ENCODE measurements at places on chromosomes 12 and 14.

DNA sequence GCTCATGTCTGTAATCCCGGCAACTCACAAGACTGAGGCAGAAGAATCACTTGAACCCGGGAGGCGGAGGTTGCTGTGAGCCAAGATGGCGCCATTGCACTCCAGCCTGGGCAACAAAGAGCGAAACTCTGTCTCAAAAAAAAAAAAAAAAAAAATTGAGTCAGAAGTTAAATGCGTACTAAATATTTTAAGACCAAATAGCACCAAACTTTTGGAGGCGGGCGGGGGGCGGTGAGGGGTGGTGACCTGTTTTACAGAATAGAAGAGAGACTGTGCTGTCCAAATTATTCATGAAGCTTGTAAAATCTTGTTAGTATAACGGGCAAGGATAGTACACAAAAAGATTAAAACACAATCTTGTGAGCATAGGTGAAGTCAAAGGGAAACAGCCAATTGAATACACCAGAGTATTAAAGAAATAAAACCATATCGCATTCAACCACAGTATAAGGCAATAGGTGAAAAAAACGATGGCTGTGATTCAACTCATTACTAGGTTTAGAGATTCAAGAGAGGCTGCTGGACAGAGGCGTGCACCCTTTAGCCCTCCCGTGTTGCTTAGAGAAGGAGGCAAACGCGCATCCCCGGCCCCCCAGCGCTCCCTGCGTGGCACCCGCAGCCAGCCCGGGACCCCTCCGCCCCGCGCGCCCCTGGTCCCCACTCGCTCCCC is 571 bp downstream of the ZNF891 start:
- peak; percentile 44 for DNase-seq

DNA sequence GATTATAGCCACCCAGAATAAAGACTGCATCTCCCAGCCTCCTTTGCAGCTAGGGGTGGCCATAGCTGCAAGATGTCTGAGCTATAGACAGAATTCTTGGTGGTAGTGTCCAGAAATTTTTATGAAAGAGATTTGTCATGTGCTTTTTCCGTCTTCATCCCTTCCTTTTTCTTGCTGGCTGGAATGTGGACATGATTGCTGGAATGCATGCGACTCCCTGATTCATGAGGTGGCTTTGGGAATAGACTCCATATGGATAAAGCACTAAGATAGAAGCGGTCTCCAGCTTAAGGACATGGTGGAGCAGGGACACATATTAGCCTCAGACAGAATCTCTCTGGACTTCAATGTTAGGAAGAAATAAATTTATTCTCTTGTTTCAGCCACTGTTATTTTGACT is 10.0 kb upstream of the HSPB8 start:
- no peak for DNase-seq

GRCh38 chr12:93015871-93016751 is 87.0 kb upstream of the EEA1 start:
- DNase-seq, result peak; percentile 17

GRCh38 chr12:52266514-52266913 is 7.9 kb upstream of the KRT86 start:
- DNase-seq, result no peak

DNA sequence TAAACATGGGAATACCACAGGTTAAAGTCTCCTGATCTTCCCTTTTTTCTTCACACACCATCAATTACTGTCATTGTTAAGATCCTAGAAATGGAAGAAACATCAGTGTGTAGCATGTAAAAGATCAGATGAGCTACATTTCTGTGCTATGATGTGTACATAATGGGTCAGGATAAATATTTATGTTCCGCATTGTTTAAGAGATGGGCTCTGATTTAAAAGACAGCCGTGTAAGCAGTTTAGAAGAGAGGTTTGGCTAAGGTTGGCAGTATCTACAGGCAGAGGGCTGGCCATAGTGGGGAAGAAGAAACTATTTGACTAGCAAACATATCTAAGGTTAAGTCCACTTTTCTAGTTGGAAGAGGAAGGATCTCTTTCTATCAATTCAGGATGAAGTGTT is 49.4 kb downstream of the LRRC9 start:
- DNase-seq, result no peak

DNA sequence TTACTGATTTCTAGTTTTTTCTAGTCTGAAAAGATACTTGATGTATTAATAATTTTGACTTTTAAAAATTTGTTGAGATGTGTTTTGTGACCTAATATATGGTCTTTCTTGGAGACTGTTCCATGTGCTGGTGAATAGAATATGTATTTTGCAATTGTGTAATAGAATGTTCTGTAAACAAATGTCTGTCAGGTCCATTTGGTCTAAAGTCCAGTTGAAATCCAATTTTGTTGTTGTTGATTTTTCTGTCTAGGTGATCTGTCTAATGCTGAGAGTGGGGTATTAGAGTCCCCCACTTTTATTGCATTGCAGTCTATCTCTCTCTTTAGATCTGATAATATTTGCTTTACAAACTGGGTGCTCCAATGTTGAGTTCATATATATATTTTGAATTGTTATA is 175.8 kb downstream of the RPAP3 start:
- no peak for DNase-seq

- no peak for DNase-seq
These were observed 31.7 kb downstream of the PLEKHA5 start for GRCh38 chr12:19161216-19161615.

DNA sequence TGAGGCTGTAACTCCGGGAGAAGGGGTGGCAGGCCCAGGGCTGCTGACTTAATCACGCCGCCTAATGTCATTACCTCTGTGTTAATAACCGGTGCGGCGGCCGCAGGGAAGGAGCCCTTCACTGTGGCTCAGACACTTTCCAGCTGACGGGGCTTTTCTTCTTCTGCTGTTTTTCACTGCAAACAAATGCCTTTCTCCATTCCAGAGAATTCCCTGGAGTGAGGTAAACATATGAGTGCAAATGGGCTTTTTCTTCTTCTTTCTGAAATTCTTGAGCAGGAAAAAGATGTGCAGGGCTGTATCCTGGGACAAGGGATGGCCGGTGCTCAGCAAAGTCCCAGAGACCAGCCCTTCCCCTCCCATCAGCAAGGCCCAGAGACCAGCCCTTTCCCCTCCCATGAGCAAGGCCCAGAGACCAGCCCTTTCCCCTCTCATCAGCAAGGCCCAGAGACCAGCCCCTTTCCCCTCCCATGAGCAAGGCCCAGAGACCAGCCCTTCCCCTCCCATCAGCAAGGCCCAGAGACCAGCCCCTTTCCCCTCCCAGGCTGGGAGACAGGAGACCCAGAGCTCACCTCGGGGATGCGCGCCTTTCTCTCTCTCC is 33.4 kb upstream of the FAM181A start:
- no peak for DNase-seq

DNA sequence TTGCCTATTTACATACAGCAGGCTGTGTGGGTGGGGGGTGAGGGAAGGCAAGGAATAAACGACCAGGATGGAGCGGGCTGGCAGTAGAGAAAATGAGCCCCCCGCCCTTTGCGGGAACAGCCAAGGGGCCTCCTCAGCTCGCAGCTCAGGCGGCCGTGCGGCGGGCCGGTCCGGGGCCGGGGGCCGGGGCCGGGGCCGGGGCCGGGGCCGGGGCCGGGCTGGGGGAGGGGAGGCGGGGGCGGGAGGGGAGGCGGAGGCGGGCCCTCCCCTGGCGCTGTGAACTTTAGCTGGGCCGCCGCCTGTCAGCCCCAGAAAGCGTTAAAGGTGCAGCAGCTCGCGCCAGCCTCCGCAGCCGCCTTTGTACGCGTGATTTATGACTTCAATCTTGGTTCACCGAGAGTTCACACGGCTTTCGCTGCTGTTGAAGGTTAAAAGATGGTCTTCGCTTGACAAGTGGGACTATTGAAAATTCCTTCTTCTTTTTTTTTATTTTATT is 28.8 kb downstream of the HOXC4 start:
- no peak for DNase-seq

- peak; percentile 25 for DNase-seq
These were observed 354.5 kb downstream of the NUAK1 start for GRCh38 chr12:105783983-105784947.

GRCh38 chr12:117472983-117473382 is 111.6 kb upstream of the NOS1 start:
- no peak for DNase-seq

GRCh38 chr14:84351646-84352045 is 1178.3 kb upstream of the FLRT2 start:
- DNase-seq, result no peak

DNA sequence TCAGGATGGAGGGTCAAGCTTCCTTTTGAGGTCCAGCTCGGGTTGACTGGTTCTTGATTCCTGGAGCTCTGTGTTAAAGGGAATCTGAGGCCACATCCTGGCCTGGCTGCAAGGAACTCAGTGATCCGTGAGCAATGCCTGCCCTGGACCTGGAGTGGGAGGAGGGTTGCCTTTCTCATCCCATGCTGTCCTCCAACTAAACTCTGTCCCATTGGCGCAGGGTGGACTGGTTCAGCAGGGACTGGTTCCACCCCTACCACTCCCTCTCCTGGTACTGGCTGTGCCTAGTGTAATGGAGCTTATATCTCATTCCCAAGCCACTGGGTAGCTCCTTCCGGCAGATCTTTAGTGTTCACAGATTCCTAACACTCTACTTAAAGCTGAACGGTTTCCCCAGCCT is 3.9 kb upstream of the CMKLR1 start:
- DNase-seq, result no peak

DNA sequence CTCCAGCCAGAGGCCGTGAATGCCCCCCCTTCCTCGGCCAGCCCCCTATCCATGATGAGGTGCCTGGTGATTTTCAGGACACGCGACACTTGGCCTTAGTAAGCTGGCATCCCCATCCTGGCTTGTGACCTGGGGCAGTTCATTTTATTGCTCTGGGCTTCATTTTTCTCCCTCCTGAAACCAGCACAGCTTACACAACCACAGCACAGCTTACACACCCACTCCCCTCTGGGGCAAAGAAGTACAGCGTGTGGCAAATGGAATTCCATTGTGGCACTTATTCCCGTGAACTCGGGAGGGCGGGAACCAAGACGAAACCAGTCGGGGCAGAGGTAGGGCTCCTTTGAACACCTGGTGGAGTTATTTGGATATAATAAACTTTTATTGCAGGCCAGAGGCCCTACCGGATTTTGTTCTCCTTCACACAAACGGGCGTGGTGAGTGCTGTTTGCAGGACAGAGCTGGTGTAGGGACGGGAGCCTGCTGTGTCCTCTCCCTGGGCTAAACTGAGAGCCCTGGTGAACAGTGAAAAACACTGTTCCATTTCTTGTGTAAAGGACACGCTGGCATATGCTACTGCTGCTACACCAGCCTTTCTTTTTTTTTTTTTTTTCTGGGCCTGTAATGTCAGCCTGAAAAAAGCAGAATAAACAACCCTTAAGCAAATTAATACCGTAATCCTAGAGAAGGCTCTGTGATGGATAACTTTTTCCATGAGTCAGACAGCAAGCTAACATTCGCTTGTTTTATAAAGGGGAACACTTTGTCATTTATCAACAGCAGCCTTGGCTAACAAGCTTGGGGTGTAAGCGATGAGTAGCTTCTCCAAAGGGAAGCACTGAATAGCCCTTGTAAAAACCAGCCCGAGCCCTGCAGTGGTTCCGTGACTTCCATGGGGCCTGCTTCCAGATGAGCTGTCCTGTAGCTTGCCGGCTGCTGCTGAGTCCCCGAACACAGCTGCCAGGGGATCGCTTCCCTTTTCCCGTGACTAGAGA is 29.3 kb downstream of the CD9 start:
- DNase-seq, result no peak

GRCh38 chr14:61832783-61833182 is 70.6 kb downstream of the SNAPC1 start:
- DNase-seq, result no peak

DNA sequence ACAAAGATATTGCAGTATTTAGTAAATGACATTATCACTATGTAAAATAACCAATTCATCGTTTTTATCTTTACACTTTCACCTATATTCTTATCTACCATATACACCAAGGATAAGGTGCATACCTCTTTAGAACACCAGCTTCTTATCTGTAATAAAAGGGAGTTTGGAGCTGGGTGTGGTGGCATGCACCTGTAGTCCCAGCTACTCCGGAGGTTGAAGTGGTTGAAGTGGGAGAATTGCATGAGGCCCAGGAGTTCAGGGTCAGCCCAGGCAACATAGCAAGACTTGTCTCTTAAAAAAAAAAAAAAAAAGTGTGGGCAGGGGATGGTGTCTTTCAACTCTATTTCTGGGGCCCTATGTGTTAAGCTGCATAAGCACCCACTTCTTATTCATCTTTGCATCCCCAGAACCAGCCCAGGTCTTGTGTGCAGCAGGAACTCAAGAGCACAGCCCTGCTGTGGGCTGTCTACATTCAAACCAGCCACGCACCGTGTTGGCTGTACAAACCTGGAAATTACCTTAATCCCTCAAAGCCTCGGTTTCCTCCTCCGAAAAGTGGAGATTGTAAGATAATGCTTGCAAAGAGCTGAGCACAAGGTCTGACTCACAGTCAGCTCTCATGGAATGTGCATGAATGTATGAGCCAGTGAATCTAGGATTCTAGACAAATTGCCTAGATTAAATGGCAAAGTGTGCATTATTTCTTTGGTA is 256.6 kb upstream of the FOXN3 start:
- no peak for DNase-seq

DNA sequence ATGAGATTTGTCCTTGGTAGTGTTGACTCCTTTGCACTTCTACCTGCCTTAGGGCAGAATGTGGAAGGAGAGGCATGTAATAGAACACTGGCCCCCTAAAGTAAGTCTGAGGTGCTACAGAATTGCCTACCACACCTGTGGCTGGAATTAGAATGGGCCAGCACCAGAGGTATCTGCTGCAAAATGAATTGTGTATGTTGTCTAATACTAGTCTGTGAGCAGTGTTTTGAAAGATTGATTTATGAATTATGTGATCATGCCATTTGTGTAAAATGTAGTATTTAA is 5.7 kb upstream of the STYX start:
- DNase-seq, result no peak

GRCh38 chr14:98161356-98161755 is 1110.6 kb downstream of the BCL11B start:
- no peak for DNase-seq

DNA sequence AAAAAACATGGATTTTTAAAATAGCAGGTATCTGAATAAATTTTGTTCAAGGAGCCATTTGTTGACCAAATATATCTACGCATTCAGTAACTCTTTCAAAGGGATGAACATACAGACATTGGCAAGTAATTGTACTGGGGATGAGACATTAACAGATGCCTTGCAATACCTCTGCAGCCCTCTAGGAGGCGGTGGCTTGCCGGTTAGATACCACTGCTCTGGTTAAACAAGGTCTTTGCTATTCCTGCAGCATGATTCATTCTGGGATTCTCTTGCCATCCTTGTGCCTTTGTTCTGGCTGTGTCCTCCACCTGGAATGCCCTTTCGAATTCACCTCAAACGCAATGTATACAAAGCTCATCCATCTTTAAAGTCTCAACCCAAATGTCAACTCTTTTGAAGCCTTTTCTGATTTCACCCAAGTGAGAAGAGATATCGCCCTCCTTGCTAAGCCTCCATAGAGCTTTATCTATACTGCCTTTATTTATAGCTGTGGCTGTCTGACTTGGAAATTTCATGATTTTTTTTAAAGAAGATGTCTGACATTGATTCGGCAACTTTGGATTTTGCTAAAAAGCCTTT is 131.0 kb upstream of the SRRM4 start:
- DNase-seq, result no peak

- DNase-seq, result no peak
These were observed 798.0 kb upstream of the MGAT4C start for GRCh38 chr12:87054226-87054625.

GRCh38 chr12:49301760-49302159 is 6.8 kb downstream of the PRPH start:
- no peak for DNase-seq

GRCh38 chr12:80553316-80553715 is 109.3 kb downstream of the PTPRQ start:
- DNase-seq, result no peak
